ENCODE measurements at places on chromosomes 6 and 20.

GRCh38 chr6:136962661-136963060 lies 40.6 kb downstream of the SLC35D3 start:
- DNase-seq: no peak

GRCh38 chr6:115782612-115783011 lies 278.1 kb downstream of the FRK start:
- DNase-seq: no peak

- peak; percentile 59 for DNase-seq
These were observed 497.9 kb upstream of the JARID2 start for GRCh38 chr6:14747881-14748520.

DNA sequence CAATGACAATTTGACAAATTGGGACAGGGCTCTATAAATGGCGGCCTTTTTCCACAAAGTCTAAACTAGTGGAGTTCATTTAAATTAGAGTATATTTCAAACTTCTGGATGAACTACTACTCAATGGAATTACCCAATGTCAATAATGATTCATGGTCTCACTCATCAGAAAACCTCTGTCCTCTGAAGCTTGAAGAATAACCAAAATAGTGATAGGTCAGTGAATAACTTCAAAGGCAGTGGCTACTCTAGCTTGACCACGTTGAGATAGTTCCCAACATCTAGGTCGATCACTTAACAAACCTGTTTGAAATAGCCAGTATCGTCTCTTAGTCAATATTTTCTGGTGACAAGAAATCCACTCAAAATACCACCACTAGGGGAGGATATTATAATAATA lies 197.6 kb downstream of the HDGFL1 start:
- DNase-seq: no peak

- DNase-seq: peak; percentile 89
These were observed 59.1 kb upstream of the SUPT3H start for GRCh38 chr6:45436544-45437438.

DNA sequence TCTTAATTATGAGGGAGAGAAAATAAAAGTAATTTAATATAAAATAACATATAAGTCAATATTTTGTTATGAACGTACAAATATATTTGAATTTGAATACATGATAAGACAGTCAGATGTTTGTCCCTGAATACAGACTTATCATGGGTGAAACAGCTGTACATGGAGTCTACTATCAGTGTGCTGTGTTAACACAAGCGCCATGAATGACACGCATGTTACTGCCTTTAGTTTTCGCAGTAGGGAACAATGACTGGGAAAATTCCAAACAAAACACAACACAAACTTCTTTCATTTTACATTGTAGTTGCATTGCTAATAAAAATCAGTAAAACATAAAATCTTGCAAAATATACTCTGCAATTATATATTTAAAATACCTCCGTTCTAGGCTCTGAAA lies 108.6 kb downstream of the FBXO5 start:
- no peak for DNase-seq

DNA sequence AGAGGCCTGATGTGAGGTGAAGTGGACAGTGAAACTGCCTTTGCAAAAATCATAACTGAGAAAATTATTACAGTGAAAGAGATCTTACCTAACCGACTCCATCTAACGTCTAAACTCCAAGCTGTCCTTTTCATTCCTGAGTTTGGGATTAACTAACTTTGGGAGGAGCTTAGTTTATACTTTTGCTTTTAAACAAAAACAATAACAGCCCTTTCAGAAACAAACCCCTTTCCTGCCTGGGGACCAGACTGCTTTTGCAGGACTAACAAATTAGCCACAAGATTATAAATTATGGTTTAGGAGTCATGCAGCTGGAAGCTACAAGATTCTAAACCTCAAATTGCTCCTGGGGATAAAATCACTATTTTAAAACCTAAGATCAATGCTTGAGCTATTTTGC lies 38.6 kb upstream of the HFE start:
- no peak for DNase-seq

GRCh38 chr20:36308986-36309385 lies 2.8 kb downstream of the DLGAP4 start:
- no peak for DNase-seq

- peak; percentile 19 for DNase-seq
These were observed 9.1 kb downstream of the TXLNB start for GRCh38 chr6:139282684-139283083.

DNA sequence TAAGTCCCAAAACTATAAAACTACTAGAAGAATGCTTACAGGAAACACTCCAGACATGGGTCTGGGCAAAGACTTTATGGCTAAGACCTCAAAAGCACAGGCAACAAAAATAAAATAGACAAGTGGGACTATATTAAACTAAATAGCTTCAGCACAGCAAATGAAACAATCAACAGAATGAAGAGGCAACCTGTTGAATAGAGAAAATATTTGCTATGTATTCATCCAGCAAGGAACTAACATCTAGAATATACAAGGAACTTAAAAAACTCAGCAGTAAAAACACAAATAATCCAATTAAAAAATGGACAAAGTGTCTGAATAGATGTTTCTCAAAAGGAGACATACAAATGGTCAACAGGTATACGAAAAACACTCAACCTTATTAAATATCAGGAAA lies 30.4 kb downstream of the HLA-G start:
- no peak for DNase-seq

DNA sequence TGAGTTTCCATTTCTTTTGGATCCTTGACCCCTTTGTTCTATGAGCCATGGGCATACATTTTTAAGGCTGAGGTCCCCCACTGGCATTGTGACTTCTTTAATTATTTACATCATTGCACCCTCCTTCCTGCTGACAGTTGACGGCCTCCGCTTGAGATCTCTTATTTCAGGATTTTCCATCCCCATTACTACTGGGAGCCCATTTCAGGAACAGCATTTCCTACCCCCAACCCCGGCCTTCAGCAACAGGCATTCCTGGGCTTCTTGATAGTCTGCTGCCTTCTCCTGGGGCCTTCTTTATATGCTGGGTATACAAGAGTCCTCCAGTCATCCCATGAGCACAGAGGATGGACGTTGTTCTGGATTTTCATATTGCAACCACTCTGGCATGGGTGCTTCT lies 3.8 kb downstream of the ULBP1 start:
- no peak for DNase-seq
